Amniotic epithelial cell (primary cell): ENCODE measurements at places on chromosomes 5 and 9.
A peak's percentile ranks its signal among the peaks of the same experiment; 100 is the strongest.

GRCh38 chr5:74643111-74643562, 2.6 kb upstream of the ENC1 start:
- peak; percentile 98 for DNase-seq

DNA sequence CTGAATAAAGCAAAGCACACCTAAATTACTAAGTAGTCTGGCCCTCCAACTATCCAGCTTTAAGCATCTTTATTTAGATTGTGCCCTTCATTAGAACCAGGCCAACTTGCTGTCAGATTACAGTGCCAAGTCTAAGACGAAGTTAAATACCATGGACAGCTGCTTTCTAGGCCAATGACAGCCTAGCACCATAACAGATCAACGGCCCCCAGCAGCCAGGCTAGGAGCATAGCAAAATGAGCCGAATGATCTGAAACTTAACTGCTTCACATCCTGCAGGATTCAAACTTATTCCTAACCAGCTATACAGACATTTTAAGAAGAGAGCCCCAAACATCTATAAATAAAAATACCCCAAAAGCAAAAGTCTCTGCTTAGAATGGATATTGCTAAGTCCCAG, 6.8 kb downstream of the SLC24A2 start:
- DNase-seq = no peak

DNA sequence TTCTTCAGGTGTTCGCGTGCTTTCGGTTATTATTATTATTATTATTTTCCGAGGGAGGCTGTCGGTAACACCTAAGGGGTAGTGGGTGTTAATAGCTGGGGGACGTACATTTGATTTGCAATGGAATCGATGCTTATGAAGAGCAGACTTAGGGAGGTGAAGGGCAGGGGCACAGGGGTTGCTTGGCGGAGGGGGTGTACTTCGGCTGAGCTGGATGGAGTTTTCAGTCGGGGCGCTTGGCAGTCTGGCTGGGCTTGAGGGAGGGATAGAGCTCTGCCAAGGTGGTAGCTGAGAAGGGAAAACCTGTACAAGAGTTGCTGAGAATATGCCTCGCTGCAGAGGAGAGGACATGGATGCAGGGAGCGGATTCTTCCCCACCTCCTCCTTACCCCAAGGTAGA, 617 bp upstream of the PTPRD start:
- DNase-seq = no peak

GRCh38 chr5:153361735-153362409, 128.6 kb upstream of the GRIA1 start:
- DNase-seq = no peak

DNA sequence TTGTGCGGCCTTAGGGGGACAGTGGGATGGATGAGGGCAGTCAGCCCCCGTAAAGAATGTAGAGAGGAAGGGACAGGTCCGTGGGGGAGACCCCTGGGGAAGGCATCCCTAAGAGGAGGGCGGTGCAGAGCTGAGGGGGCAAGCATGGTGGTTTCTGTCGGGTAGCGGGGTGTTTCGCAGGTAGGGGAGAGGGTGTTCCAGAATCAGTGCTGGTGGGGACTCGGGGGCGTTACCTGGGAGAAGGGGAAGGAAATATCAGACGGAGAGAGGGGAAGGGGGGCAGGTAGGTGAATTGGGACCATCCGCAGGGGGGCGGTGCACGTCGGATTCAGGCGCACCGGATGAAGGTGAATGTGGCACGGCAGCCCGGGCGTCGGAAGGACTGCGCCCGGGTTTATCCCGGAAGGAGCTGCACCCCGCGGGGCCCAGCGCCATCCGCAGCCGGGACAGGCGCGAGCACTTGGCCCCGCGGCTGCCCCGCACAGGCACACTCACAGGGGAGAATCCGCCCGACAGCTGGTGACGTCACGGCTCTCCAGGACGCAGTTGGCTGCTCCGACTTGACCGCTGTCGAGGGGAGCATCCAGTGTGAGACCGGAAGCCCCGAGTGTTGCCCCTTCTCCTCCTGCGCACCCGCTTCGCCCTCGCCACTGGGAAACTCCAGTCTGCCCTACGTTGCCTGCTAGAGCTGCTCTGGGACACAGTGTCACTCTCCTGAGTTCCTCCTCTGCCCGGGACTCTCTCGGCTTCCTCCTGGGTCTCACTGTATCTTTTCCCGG, 1.3 kb downstream of the CD72 start:
- peak; percentile 62 for DNase-seq

DNA sequence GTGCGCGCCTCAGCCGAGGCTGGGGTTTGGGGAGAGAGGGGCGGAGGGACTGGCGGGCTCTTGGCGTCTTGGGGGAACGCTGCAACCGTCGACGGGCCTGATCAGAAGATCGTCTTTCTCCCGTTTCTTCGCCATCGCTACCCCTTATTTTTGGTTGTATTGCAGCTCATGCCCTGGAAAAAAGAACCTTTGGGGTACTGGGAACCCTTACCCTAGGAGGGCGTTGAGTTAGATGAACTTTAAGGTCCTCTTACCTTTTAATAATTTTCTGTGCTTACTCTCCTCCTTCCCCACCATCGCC, 719 bp downstream of the PAIP2 start:
- DNase-seq = no peak

- peak; percentile 77 for DNase-seq
Observed at GRCh38 chr9:72292256-72292682, 72.7 kb downstream of the ZFAND5 start.

GRCh38 chr9:119662329-119662728, 293.1 kb upstream of the BRINP1 start:
- DNase-seq = no peak

GRCh38 chr5:139755892-139756671, 39.5 kb upstream of the PSD2 start:
- DNase-seq = no peak

DNA sequence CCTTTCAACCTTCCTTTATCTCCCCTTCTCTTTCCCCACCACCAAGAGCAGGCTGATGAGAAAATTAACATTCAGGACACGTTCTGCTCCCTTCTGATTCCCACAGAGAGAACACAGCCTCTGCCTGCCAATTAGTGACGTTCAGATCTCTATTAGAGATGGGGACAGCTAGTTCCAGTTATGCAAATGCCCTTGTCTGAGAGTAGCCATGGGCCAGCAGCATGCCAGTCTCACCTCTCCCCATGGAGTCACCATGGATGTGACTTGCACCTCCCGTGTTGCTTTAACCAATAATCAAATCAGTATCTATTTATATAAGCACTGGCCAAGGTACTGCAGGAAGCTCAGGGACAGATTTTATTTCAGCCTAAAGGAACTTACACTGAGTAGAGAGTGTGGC, 61.3 kb downstream of the KCNIP1 start:
- DNase-seq = no peak

GRCh38 chr9:27990524-27990923, 417.2 kb upstream of the C9orf72 start:
- no peak for DNase-seq

DNA sequence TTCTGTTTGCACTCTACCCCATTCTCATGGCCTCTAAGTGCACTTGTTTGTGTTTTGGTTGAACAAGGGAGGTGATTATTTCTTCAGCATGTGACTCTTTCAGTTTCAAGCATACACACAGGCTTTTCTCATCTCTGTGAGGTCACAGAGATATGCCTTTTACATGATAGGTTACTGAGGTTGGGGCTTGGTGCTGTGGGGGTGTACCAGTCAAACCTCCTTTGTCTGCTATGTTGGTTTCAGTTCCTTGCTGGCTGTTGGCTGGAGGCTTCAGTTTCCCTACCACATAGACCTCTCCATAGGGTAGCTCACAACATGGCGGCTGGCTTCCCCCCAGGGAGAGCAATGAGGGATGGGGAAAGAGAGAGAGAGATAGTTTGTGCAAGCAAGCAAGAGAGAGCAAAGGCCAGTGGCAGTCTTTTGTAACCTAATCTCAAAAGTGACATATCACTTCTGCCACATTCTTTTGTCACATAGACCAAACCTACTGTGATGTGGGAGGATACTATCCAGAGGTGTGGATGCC, 96.7 kb upstream of the SEMA6A start:
- DNase-seq = no peak

GRCh38 chr9:121612511-121612998, 38.9 kb upstream of the DAB2IP start:
- DNase-seq = no peak

- no peak for DNase-seq
Observed at GRCh38 chr9:92611621-92612285, 58.2 kb downstream of the IPPK start.

DNA sequence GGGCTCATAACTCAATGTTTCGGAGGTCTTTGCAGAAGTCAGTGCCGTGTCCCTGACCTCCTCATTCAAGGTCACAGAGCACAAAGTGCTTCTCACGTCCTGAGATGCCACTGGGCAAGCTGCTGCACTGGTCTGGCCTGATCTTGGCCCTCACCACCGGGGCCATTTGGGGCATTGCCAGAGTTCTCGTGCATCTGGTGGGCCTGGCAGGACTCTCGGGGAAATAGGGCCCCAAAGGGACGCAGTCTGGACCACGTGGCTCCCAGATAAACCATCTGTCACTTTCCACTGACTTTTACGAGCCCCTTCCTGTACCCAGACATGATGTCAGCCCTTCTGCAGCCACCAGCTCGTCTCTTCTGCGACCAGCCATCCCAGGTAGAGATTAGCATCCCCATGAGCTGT, 54.8 kb downstream of the HRH2 start:
- DNase-seq = no peak

DNA sequence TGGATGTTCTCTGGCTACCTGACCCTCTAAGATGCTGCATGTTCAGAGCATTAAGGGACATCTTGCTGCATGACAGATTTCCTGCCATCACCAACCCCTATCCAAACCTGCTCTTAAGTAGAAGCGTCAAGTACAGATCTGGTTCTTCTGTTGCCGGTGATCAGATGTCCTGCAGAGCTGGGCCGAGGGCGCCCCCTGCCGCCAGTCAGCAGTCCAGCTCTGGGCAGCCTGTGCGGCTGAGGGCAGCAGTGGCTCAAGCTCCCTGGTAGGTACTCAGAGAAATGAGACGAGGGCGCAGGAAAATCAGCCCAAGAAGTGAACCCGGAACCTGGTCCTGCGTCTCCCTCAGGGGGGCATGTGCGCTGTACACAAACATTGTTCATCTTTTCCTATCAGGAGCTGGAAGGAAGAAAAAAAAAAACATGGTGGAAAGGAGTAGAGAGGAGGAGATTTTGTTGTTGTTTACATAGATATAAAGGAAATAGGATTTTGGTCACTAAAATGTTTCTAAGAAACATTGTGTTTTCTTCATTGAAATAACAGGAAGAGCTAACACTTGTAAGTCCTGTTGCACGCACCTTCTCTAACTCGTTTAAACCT, 95.8 kb downstream of the CFAP90 start:
- DNase-seq = peak; percentile 1

DNA sequence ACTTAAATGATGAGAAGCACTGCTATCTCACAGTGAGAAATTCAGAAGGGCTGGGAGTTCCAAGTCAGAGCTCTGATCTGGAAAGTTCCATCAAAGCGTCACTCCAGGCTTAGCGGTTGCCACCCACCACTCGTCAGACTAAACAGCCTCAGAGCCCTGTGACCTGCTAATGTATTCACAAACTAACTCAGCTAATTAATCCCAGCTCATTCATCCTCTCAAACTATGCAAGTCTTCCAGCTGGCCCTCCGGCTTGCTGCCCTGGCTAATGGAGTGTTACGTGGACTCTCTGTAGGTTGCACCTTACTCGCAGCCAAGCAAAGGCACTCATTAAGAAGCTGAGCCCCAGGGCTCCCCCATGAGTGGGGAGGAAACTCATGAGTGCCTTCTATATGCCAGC, 82.2 kb upstream of the GABRP start:
- no peak for DNase-seq

DNA sequence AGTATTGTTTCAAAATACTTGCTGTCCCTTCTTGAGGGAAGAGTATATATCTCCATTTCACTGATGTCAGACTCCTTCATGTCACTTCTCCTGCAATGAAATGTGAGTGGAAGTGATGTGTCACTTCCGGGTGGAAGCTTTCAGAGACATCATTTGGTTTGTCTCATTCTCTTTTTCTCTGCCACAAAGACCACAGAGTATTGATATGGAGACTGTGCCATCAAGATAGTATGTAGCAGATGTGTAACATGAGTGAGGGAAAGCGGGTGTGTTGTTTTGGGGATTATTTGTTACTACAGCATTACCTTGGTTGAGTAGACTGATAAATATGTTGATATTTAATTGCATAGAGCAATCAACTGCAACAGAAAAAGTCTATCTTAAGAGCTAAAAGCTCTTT, 169.8 kb downstream of the FBXL7 start:
- DNase-seq = no peak
